ENCODE measurements at places on chromosomes 4 and X.

DNA sequence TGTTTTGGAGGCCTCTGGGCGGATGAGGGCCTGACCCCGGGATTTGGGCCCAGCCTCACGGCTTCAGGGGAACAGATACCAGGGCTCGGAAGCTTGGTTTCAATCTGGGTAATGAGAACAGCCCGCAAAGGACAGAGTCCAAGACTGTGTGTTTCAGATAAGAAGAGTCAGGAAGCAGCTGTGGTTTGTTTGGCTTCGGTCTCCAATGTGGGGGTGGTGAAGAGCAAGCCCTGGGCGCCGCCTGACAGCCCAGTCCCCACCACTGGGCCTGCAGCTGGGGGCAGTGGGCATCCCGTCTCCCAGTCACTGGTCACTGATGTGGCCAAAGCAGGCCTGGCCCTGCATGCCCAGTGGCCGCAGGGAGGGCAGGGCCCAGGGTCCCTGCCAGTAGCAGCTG, 9.1 kb downstream of the WFS1 start:
- DNase-seq = no peak

DNA sequence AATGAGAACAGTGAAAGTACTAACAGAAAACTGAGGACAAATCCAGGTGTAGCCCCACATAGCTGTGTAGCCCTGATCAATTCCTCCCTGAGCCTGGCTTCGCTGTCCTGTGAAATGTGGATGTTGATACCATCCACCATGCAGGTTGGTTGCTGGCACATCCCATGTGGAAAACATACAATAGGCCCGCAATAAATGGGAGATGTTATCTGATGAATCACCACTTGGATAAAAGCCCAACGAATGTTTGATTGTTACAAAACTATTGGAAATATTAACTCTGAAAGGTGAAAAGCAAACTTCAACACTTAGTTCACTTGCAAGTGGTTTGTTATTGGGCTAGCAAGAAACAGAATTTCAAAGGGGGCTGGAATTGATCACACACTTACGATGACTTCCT, 186.3 kb upstream of the FTHL17 start:
- DNase-seq = no peak

DNA sequence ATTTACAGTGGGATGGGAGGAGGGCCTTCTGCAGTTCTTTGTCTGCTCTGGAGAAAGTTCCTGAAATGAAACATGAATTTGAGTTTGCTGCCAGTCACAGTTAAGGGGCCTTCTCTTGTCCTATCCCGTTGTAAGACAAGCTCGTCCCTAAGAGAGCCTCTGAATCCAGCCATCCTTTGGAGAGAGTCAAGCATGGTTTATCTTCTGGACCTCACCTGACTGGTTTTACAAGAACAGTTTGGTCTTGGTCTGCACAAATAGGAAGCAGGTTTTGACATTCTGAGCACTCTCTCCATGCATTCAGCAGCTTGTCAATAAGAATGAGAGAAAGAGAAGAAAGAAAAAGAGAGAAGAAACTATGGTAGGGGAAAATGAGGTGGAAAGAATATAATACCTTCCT, 20.4 kb upstream of the TENM3 start:
- DNase-seq = no peak

DNA sequence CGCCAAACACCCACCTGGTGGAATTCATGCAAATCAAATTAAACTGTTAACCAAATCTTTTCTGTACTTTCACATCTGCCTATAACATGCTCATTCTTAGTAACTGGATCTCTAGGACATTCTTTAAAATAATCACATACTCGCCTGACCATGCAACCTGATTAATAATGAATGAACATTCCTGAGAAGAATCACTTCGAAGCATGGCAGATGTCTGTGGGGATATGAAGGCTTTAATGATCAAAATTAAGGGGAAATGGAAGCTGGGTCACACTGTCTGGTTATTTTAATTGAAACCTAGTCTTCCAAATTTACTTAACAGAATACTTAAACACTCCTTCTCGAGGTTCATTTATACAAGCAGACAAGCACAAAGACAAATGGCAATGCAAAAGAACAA, 44.2 kb downstream of the MID1 start:
- no peak for DNase-seq

DNA sequence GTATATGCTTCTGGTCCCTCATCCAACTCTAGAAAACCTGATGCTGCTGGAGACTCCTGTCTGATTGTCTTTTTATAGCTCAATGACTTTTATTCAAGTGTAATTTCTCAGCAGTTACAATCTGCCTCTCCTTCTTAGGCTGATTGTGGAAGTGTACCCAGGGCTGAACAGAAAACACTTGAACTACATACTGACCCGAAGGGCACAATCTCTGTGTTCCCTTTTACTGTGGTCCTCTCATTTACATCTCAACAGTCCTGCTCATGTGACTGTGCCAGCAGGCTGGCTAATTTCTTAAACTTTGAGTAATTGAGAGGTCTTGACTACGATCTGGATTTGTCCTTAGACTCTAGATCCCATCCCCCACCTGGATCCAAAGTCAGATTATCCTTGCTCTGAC, 863.4 kb downstream of the PDHA2 start:
- DNase-seq = no peak

- no peak for DNase-seq
Observed at GRCh38 chrX:40094041-40094899, 3.5 kb downstream of the BCOR start.

GRCh38 chr4:188109157-188109755, at the start of gene TRIML2:
Gene TRIML2, minus strand, starts transcription at chr4:188109603. Its CDS starts 4,235 bp downstream, at chr4:188105368.
- DNase-seq = no peak

- DNase-seq = no peak
Observed at GRCh38 chr4:66855956-66856355, 689.3 kb downstream of the CENPC start.

DNA sequence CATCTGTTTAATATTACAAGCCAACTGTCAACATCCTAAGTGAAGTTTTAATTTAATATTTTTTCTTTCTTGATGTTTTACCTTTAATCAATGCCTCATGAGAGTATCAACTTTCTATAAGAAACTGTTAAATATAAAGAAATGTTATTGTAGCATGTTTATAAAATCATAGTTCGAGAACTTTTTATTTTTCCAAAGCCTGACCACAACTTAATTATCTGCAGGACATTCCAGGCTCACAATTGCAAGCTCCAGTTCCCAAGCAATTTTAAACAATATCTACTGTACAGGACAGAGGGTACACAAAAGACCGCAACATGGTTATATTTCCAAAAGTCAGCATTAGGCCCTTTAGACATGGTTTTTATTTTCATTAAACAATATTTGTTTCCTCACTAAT, 20.1 kb downstream of the STX18 start:
- no peak for DNase-seq

DNA sequence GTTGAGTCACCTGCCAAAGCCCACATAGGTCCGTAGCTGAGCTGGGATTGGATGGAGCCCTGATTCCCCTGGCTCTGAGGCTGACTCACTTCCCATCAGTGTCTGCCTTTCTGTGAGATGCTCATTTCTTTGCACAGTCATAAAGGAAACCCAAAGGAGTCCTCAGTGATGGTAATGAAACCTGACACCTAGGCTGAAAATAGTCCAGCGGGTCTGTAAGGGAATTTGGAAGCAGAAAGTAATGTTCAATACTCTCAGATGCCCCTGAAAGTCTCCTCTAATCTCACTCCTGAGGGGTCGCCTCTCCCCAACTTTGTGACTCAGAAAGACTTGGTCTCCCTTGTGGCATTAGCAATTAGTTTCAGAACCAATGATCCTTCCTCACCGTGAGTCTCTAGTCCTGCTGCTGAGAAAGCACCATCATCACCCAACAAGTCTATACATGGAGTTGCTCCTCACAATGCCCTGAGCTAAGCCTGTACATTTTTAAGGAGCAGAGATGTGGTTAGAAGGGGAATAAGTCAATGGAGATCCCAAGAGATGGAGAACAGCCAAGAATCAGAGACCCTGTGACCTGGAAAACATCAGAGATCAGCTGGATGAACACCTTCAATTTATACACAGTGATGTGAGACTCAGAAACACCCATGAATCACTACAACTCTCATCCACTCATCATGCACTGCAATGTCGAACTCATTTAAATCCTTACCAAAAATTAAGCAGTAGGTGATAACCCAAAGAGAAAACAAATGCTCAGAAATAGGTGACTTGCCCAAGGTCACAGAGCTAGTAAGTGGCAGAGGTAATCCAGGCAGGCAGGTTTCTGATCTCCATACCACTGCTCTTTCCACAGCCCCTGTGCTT, 219.0 kb upstream of the CPEB2 start:
- no peak for DNase-seq

- no peak for DNase-seq
Observed at GRCh38 chr4:61511716-61512488, 311.8 kb downstream of the ADGRL3 start.

DNA sequence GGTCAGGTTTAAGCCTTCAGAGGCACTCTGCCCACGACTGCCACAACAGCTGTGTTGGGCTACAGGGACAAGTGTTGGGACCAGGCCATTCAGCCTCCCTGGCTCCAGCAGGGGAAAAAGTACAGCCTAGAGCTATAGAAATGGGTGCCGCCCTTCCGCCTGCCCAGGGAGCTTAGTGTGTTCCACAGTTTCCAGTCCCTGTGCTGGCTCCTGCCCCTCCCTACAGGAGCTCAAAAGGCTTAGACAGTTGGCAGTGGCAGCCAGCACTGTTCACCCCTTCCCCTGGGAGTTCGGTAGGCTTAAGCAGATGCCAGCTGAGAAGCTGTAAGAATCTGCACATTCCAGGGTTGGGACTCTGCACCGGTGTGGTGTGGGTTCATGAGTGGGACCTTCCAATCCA, 408.2 kb upstream of the INTU start:
- DNase-seq = no peak

DNA sequence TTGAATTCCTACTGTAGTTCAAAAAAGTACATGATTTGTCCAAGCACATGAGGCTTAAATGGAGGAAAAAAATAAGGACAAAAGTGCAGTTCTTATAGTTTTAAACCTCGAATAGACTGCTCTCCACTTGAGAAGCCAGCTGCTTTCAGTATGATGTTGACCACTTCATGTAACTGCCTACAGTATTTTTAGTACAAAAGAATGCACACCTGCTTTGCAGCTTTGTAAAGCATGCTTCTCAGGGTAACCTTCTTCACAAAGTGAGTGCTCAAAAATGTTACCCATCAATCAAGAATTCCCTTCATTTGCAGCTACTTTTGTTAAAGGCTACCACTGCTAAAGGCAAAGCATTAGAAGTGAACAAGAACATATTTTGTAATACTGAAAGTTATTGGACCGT, 83.4 kb upstream of the FAM47B start:
- DNase-seq = no peak

DNA sequence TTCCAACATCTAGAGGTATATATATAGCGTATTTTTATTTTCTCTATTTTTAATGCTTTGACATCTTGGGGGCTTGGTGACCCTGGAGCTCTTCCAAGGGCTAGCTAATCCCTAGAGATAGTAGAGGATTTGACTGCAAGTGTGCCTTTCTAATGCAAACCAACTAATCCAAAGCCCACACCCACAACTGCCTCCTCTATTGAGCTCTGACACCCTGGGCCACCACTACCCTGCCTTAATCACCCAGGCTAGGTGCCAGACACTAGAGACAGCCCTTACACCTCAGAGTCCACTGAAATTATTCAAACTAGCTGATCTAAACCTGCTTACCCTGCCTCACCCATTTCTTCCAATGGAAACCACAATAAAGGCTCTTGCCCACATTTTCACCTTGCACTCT, 69.6 kb upstream of the ATXN3L start:
- DNase-seq = no peak

GRCh38 chrX:9151772-9152307, 117.9 kb upstream of the FAM9B start:
- no peak for DNase-seq

- no peak for DNase-seq
Observed at GRCh38 chrX:47633689-47634590, 4.2 kb upstream of the CFP start.

- no peak for DNase-seq
Observed at GRCh38 chrX:110331444-110332030, 13.7 kb upstream of the AMMECR1 start.

DNA sequence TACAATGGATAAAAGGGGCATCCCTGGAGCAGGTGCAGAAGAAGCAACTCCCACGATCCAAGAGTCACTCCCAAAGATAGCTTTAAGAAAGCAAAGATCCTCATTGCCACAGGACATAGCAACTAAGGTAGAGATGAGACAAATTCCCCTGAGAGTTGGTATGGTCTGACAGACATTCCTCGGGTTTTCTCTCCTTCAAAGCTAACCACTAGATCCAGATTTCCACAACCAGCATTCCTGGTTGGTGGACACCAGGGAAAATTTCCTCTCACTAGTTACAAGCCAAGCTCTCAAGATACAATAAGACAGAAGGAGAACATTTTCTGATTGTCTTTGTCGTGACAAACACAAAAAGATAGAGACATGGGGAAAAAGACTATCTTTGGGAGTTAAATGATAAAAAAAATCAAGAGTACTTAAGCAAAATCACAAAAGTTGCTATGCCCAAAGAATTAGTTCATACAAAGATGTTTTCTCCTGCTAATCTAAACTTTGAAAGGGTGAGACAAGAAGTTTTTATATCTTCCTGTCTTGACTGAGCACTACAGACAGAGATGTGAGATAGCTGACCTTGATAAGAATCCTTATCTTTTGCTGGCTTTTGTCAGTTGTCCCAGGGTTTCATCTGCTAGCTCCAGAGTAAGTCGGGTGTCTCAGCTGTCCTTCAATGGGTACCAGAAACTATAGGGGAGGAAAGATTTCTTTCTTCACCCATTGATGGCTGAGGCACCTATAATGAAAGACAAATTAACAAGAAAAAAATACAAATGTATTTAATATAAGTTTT, 200.5 kb downstream of the CENPC start:
- DNase-seq = no peak

DNA sequence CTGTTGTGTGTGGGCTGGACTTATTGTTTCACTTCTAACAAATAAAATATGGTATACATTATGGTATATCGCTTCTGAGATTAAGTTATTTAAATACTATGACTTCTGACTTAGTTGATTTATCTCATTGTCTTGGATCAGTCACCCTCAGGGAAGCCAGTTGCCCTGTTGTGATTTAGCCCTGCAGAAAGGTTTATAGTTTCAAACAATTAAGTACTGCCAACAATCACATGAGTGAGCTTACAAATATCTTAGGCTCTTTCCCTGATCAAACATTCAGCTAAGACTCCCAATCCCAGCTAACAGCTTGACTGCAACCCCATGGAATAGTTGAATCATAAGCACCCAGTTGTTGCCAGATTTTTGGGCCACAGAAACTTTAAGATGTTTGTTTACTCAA, 85.4 kb downstream of the MAGEC1 start:
- DNase-seq = no peak

DNA sequence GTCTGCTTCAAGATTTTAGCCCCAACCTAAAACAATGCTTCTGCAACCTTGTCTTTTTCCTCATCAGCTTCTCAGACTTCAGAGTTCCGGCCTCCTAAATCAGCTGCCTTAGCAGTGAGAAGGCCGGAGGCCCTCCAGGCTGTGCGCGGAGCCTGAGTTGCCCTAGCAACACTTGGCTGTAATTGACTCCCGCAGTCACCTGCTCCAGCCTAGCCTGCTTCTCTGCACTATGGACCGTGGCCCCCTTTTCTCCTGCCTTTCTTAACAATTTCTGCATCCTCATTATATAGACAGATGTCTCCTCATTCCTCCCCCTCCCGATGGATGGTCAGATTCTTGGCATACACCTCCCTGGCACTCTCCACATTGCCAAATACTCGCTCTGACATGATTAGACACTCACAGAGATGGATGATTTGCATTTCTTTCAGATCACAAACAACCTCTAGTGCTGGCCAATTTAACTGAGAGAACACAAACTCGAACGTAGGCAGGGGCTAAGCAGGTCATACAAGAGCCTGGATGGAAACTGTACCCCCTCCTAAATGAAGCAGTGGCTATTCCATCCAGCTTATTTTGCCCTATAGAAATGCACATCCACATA, 9.5 kb upstream of the HUWE1 start:
- DNase-seq = no peak

GRCh38 chr4:160194716-160195115, 1091.8 kb downstream of the RAPGEF2 start:
- no peak for DNase-seq

Measured in activated CD8-positive, alpha-beta memory T cell treated with anti-CD3 and anti-CD28 coated beads for 1 hour (primary cell).